Stimulated activated naive CD4-positive, alpha-beta T cell treated with Interleukin-2 at 50 U/mL for 16 hours (primary cell): ENCODE measurements at places on chromosomes 12 and 14.

GRCh38 chr12:38961683-38962082 lies 56.3 kb upstream of the CPNE8 start:
- no peak for DNase-seq

- DNase-seq = no peak
Measured at GRCh38 chr14:94043756-94044475, 17.8 kb downstream of the OTUB2 start.

GRCh38 chr12:104172570-104172947 lies 34.5 kb upstream of the NFYB start:
- DNase-seq = no peak

DNA sequence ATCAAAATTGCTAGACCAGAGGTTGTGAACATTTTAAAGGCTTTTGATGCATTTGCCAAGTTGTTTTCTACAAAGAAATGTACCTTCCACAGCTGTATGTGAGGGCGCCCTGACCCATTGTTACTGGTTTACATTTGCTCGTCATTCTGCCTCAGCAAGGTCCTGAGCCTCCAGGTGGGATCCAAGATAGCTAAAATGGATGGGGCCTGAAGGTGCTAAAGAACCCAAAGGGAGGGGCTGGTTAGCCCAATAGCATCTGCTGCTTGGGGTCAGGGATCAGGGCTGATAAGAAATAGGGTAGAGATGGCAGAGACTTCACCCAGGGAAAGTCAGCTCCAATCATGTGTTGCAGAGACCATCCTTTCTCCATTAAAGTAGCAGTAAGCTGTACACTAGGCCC lies 43.1 kb downstream of the GALNT16 start:
- no peak for DNase-seq

DNA sequence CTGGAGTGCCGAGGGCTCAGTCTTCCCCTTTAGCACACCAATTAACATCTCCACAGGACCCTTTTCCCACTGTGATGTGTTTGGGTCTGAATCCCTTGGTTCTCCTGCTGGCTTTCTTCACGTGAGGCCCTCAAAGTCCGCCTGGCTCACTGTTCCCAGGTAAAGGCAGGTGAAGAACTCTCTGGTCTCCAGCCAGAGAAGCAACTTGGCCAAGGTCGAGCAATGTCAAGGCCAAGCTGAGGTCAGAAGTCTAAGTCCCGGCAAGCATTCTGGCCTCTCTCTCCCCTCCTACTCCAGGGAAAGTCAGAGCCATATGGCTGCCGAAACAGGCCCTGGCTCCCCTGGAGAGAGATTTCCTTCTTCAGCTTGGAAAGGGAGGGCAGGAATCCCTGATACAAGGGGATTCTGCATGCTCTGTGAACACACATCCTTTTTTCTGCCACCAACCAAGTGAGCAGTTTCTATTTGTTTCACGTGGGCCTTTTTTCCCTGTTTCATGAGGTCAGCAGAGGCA lies 61.4 kb upstream of the ESRRB start:
- DNase-seq = no peak

DNA sequence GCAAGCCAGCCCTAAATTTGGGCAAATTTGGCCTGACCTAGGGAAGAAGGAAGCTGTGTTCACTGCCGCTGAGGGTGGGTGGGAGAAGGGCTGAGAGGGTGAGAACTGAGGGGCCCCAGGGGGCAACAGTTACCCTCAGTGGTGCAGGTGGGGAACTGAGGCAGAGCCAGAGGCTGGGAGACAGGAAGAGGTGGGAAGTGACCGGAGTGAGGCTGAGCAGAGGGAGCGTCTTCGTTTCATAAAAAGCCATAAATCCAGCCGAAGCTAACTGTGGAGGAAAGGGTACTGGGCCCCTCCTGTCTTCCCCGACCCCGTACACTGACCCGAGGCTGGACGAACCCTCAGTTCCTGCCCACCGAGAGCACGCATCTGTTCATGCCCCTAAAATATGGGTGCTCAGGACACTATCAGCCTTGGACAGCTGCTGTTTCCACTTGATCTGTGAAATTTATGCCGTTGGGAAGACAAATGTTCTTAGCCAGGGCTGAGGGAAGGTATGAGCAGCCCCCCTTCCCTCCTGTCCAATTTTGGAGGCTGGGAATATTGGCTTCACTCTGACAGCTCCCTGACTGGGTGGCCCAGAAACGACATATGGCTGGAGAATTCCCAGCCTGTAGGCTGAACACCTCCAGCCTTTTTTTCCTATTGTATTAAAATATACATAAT lies 116.5 kb downstream of the KIF26A start:
- no peak for DNase-seq

DNA sequence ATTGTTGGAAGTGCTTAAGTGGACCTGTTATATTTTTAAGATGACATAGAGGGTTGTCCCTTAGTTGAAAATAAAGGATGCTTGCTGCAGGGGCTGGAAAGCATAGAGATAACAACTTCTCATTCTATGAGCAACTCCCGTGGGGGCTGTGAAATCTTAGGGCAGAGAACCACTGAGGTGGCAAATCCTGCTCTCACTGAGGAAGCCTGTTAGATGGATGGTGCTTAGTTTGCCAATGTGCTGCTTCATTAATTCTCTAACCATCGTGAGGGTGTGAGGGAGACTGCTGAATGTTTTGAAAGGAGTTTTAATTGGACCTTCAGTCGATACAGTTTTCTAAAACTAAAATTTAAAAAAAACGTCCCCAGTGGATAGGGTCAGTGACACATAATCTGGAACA lies 46.5 kb downstream of the PTPRO start:
- DNase-seq = no peak

DNA sequence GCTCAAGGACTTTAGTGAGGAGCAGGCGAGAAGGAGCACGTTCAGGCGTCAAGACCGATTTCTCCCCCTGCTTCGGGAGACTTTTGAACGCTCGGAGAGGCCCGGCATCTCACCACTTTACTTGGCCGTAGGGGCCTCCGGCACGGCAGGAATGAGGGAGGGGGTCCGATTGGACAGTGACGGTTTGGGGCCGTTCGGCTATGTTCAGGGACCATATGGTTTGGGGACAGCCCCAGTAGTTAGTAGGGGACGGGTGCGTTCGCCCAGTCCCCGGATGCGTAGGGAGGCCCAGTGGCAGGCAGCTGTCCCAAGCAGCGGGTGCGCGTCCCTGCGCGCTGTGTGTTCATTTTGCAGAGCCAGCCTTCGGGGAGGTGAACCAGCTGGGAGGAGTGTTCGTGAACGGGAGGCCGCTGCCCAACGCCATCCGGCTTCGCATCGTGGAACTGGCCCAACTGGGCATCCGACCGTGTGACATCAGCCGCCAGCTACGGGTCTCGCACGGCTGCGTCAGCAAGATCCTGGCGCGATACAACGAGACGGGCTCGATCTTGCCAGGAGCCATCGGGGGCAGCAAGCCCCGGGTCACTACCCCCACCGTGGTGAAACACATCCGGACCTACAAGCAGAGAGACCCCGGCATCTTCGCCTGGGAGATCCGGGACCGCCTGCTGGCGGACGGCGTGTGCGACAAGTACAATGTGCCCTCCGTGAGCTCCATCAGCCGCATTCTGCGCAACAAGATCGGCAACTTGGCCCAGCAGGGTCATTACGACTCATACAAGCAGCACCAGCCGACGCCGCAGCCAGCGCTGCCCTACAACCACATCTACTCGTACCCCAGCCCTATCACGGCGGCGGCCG lies 1.1 kb downstream of the PAX9 start:
- no peak for DNase-seq

DNA sequence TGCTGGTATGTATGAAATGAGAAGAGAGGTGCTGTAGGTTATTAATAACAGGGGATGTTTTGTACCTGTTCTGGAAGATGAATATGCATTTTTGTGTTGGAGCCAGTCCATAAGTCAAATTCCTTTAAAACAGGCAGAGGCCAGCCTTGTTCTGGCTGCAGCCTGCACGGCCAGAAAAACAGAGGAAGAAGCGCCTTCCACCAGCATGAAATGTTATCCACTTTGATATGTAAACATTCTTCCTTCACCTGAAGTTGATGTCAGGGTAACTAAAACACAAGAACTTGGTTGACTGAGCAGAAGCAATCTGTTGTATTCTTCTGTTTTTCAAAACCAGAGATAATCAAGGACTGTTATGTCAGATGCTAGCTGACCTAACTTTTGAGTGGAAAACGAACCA lies 237.9 kb upstream of the PLEKHG7 start:
- no peak for DNase-seq

- DNase-seq = no peak
Measured at GRCh38 chr14:37253905-37254304, 56.2 kb downstream of the MIPOL1 start.

DNA sequence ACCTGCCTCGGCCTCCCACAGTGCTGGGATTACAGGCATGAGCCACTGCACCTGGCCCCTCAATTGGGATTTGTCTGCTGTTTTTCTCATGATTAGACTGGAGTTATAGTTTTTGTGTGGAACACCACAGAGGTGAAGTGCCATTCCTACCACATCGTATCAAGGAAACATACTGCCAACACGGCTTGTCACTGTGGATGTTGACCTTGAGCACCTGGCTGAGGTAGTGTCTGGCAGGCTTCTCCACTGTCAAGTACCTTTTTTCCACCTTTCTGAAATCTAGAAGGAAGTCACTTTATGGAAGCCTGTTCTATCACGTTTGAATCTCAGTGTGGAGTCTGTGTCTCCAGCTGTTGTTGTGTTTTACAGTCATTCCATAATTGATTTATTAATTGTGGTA lies 21.4 kb upstream of the SEL1L start:
- DNase-seq = no peak

DNA sequence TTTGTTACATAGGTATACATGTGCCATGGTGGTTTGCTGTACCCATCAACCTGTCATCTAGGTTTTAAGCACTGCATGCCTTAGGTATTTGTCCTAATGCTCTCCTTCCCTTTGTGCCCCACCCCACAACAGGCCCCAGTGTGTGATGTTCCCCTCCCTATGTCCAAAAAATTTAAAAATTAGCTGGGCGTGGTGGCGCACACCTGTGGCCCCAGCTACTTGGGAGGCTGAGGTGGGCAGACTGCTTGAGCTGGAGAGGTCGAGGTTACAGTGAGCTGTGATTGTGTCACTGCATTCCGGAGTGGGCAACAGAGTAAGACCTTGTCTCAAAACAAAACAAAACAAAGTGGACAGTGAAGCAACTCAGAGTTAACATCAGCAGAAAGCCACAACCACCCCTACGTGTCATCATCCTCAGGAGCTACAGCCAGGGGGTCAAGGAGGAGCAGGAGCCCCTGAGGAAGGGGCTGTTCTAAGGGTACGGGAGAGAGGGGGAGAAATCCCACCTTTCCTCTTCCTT lies 36.8 kb upstream of the SGPP1 start:
- DNase-seq = no peak

- no peak for DNase-seq
Measured at GRCh38 chr12:47711448-47711847, 5.6 kb upstream of the RPAP3 start.

GRCh38 chr12:58007875-58008274 lies 66.5 kb downstream of the ATP23 start:
- no peak for DNase-seq

DNA sequence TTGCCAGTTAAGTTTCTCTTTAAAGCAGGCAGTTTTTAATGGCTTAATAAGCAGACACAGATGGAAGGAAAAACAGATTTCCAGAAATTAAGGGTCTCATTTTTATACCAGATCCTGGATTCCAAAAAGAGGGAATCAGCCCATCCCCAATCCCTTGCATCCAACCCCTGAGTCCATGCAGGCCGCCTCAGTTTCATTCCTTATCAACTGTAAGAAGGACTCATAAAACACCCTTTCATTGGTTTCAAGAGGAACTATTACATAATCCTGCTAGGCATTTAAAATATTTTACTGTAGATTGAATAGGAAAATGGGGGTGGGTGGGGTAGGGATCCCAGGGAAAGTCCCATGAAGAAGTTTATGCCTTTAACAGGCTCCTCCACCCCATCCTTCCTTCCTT lies 9.4 kb downstream of the CCDC184 start:
- no peak for DNase-seq

DNA sequence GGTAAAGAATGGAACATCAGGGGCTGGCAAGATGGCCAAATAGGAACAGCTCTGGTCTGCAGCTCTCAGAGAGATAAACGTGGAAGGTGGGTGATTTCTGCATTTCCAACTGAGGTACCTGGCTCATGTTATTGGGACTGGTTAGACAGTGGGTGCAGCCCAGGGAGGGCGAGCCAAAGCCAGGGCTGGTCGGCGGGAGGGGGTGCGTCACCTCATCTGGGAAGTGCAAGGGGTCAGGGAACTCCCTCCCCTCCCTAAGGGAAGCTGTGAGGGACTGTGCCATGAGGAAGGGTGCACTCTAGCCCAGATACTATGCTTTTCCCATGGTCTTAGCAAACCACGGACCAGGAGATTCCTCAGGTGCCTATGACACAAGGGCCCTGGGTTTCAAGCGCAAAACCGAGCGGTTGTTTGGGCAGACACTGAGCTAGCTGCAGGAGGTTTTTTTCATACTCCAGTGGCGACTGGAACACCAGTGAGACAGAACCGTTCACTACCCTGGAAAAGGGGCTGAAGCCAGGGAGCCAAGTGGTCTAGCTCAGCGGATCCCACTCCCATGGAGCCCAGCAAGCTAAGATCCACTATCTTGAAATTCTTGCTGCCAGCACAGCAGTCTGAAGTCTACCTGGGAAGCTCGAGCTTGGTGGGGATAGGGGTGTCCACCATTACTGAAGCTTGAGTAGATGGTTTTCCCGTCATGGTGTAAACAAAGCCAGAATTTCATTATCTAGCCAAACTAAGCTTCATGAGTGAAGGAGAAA lies 317.6 kb downstream of the NELL2 start:
- DNase-seq = no peak

GRCh38 chr14:37116933-37117849 lies 55.2 kb downstream of the SLC25A21 start:
- DNase-seq = no peak

DNA sequence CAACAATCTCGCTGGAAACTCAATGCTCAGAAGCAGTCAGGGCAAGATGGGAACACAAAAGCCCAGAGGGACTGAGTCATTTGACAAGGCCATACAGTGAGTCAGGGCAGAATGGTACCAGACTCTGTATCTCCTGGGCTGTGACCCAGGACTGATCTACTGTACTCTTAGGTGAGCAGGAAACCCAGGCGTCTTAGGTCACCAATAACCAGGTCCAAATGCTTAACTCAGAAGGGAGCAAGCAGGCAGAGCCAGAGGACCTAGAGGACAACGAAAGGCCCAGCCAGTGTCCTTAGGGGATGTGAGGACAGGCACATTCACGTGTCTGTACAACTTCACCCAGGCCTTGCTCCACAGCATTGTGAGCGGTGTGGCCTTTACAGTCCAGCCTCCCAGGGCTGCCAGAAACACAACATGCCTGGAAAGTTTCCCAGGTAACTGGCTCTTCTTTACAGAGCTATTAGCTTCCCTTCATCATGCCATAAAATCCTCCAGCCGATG lies 69.9 kb downstream of the ARL6IP4 start:
- DNase-seq = no peak

DNA sequence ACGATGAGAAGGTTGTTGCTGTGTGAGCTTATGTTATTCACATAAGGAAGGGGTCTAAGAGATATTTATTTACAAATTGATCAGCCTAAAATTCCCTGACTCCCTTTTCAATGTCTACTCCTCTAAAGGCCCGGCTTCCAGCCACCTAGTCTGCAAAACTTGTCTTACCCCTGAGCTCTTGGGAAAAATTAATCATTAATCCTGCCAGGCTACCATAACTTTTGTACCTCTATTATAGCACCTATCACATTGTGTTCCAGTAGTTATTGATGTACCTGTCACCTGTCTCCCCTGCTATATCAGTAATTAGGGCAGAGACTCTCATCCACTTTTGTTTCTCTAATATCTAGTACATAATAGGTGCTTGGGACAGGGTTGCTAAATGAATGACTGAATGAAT lies 29.3 kb upstream of the FRS2 start:
- DNase-seq = no peak

GRCh38 chr14:68685419-68686204 lies 107.3 kb downstream of the ZFP36L1 start:
- peak; percentile 79 for DNase-seq
